Stimulated activated CD4-positive, alpha-beta T cell treated with anti-CD3 and anti-CD28 coated beads, Interleukin-2, amount 100 ng/mL, for 48 hours (primary cell): ENCODE measurements at places on chromosomes 3 and 15.
A peak's percentile ranks its signal among the peaks of the same experiment; 100 is the strongest.

DNA sequence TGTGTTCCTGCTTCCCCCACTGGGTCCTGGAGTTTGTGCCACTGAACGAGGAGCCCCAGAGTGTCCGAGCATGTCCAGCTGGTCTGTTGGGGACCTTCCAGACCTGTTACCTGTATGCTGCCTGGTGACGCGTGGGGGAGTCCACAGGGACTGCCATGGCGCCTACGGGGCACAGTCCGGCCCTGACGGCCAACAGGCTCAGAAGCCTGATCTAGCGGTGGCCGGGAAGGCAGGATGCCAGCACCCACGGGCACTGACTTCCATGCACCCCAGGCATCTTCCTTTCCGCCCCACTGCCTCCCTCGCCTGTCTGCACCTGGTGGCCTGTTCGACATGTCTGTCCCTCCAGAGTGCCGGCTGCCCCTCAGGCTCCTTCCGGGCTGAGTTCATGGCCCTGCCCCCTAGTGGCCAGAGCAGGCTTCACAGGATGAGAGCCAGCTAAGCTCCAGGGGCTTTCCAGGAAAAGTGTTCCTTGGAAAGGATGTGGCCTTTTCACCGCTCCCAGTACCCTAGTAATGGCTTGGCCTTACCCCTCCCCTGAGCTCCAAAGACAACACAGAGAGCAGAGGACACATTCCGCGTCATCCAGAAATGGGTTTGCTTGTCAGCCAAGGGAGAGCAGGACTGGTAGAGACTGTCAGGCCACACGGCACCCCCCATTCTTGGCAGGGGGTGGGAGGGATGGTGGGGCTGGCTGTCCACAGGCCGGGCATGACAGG lies 35.7 kb downstream of the NGRN start:
- peak; percentile 63 for DNase-seq

DNA sequence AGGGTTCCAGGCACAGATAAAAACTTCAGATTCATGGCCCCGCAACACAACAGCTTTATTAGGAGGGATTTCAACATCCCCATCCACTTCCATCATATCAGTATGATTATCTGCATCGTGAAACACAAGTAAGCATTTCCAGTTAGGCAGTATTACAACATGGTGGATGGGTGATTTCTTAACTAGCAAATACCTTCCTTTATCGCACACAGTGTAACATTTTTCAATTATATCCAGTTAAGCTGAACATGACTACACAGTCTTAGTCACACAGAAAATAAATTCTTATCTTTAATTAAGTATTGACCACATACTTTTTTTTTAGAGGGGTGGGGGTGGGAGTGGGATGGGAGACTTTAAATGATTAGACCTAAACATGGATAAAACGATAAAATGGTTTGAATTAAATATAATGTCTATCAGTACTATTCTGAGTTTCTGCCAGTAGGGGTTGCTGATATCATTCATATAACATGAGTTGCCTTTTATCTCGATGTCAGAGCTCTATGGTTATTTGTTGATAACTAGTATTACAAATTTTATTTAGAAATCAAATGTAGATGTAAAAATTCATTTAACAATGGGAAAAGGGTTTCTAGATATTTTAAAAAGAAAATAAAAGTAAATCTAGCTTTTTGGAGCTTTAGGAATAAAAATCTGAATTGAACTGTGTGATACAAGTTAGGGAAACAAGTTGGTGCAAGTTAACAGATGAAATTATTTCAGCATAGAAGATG lies 146.6 kb downstream of the TBL1XR1 start:
- no peak for DNase-seq

DNA sequence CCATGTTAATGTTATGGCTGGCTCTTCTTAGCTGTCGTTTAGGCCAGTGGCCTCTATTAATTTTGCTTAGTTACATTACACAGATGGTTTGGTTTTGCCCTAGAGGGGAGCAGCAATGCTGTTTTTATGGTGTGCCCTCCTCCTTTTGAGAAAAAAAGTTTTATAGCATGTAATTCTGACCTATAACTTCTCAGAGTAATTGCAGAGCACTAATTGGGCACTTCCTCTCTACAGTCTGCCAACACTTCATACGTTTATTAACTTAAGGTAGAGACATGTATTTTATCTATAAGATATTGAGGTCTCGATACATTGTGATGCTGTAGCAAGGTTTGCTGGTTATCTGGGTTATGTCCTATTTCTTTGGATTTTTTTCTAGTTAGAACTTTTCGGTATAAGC lies 12.2 kb downstream of the SLC25A26 start:
- DNase-seq = no peak

GRCh38 chr15:20346082-20346805 lies 195.4 kb downstream of the GOLGA6L6 start:
- DNase-seq = no peak

- DNase-seq = no peak
These were observed 1280.9 kb downstream of the NSUN3 start for GRCh38 chr3:95343767-95344166.

GRCh38 chr3:22960105-22960984 lies 242.8 kb upstream of the UBE2E2 start:
- no peak for DNase-seq

DNA sequence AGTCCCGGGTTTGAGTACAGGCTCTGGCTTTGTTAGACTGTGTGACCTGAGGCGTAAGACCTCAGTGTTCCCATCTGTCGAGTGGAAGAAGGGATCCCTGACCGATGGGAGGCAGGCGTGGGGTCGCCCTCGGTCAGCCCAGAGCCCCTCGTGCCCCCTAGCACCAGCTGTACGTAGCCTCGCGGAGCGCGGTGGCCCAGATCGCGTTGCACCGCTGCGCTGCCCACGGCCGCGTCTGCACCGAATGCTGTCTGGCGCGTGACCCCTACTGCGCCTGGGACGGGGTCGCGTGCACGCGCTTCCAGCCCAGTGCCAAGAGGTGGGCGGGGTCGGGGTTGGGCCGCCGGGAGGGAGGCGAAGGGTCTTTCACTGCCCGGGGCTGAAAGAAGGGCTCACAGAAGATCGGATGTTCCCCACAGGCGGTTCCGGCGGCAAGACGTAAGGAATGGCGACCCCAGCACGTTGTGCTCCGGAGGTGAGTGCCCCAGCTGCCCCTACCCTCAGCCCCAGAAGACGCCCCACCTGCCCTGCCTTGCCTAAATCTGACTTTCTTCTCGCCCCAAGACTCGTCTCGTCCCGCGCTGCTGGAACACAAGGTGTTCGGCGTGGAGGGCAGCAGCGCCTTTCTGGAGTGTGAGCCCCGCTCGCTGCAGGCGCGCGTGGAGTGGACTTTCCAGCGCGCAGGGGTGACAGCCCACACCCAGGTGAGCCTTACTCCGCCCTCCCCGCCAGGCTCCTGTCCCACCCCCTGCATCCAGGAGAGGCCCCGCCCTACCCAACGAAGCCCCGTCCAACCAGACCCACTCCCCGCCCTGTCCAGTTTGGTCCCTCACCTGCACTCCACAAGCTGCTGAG lies 3.5 kb upstream of the LSMEM2 start:
- DNase-seq = no peak

GRCh38 chr3:125211523-125212090 lies 941 bp downstream of the SLC12A8 start:
- no peak for DNase-seq

DNA sequence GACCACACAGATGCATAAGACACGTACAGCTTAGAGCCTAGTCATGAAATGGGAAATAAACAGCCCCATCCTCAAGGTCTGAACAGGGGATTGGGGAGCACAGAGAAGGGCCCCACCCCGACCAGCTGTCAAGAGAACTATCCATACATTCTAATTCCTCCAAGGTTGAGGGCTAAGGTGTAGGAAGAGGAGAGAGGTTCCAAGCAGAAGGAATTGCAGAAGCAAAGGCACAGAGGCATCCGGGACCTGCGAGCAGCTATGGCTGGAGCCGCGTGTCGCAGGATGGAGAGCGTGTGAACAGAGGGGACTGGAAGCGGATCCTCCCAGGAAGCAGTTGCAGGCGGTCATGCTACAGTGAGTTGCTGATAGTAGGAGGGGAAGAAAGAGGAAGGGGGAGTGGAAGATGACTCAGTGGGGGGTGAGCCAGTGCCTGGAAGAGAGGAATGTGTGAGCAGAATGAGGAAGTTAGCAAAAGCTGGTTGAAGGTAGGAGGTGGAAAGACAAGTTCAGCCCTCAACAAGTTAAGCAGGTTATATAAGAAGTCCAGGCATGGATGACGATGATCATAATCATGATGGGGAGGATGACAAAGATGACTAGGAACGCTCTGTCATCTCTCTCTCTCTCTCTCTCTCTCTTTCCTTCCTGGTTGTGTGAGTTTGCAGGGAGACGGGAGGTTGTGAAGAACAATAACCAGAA lies 89.7 kb downstream of the LIPC start:
- DNase-seq = no peak

GRCh38 chr3:51637144-51637940 lies 33.7 kb upstream of the TEX264 start:
- DNase-seq = no peak

- no peak for DNase-seq
These were observed 102.4 kb upstream of the EOMES start for GRCh38 chr3:27824312-27825200.

- no peak for DNase-seq
These were observed 6.2 kb upstream of the ATP13A4 start for GRCh38 chr3:193560870-193561269.

GRCh38 chr3:108757404-108757982 lies at the start of gene RETNLB:
Gene RETNLB, minus strand, starts transcription at chr3:108757410. Its CDS starts 225 bp downstream, at chr3:108757185.
- DNase-seq = no peak

DNA sequence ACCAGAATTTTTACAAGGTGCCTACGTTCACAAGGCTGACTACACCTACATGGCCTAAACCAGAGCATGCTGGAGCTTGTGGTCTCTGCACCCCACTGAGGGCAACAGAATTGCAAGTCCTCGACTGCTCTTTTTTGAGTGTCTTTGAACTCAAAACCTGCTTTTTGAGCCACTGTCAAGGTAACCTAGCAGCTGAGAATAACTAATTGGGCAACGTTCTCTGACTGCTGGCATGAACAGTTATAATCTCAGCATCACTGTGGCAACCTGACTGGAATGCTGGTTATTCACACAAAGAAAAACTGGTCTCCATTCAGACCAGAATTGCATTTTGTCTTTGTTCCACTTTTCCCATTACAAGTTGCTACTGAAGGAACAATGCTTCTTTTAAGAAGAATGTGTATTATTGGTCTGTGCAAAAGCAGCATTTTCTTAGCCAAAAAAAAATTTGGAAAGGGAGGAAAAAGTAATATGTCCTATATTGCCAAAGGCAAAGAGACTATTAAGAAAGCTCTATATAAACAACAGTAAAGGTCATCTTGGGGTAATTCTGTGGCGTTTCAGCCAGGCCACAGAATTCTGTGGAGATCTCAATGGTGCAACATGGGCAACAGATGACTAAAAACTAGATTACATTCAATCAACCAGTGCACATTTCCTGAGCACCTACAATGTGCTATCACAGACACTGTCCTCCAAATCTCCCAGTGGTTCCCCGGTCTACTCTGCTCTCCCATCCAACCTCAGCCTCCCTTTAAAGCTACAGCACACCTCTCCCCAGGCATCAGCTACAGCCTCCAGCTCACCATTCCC lies 76.8 kb downstream of the TNIK start:
- DNase-seq = no peak

GRCh38 chr3:165070682-165071081 lies 7.6 kb downstream of the SI start:
- DNase-seq = no peak
